ENCODE measurements at places on chromosomes 5 and 9.

DNA sequence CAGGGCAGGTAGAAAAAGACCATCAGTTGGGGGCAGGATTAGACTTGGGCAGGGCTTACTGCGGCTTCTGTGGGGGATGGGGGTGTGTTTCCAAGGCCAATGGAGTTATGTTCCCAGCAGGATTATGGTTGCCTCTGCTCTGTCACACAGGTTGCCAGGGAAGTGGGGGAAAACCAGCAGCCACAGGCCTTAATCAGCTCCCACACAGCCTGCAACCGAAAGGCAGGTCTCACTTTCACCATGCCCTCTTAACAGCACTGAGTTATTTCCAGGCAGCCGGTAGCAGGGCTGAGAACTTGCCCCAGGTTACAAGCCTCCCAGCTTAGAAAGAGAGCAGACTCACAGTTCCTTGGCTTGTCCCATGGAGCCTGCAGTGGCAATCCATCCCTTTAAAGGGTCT is 205.5 kb downstream of the FGF10 start:
- DNase-seq = no peak

- no peak for DNase-seq
These were observed 124.2 kb upstream of the FSTL4 start for GRCh38 chr5:133736512-133736911.

GRCh38 chr5:25688156-25688555 is 1043.4 kb upstream of the CDH10 start:
- no peak for DNase-seq

DNA sequence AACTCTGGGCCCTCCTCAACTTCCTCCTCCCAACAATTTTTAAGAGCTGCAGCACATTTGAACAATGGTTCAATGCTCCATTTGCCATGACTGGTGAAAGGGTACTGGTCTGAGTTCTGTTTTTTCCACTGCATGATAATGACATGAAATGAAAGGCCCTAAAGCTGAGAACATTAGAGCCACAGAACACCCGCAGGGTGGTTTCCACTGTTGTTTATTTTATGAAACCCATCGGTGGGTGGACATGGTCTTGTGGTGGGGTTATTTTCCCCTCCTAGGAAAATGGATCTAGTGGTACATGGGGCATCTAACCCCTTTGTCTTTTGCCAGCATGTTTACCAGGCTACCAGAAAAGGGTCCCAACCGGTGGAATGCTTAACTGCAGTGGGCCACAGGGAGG is 71.8 kb downstream of the SMARCA2 start:
- DNase-seq = no peak

- no peak for DNase-seq
These were observed 7.1 kb upstream of the AGPAT2 start for GRCh38 chr9:136694163-136694871.

- no peak for DNase-seq
These were observed 59.3 kb downstream of the SNX30 start for GRCh38 chr9:112809906-112810305.

GRCh38 chr5:33321026-33321425 is 119.7 kb upstream of the TARS1 start:
- no peak for DNase-seq

DNA sequence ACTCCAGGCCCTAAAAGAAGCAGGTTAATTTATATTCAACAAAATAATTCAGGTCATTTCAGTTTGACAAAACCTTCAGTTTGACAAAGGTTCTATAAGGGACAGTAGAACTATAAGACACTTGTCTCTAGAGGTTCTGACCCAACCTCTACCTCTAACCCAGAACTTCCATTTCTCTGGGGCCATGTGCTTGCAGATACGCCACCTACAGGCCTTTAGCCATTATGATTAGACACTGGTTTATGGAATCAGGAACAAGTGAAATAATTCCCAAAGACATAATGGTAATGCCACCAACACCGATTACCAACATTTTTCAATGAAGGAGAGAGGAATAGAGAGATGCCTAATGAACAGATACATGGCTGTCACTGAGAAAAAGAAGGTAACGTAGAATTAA is 733.9 kb downstream of the PRELID2 start:
- DNase-seq = no peak

- no peak for DNase-seq
These were observed 29.2 kb downstream of the MAT2B start for GRCh38 chr5:163534492-163535094.

- DNase-seq = no peak
These were observed 57.4 kb upstream of the SIMC1 start for GRCh38 chr5:176180781-176181180.

GRCh38 chr5:165410476-165410875 is 1905.1 kb downstream of the MAT2B start:
- no peak for DNase-seq

GRCh38 chr9:76526026-76526425 is 67.0 kb downstream of the GCNT1 start:
- DNase-seq = no peak

DNA sequence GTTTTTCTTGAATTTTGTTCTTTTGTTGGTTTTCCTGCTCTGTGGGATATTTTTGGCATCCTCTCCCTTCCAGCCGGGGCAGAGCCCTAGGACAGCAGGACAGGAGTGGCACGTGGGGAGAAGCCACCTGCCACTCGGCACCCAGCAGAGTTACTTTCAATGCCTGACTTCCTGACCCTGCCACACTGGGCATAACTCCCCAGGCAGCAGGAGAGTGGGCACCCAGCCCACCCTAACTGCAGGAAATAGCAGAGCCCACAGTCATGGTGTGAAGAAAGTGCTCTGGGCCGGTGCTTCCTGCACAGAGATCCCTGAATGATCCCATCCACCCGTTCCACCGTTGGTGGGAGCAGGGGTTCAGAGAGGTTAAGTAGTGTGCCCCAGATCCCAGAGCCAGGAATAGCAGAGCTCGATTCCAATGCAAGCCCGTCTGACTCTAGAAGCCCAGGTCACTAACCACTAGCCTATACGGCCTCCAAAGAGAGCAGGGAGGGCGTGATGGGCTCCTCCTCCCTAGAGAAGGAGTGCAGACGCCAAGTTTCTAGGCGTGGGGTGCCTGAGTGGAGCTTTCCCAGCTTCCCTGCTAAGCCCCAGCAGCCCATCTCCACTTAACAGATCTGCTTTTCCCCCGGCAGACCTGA is 8.1 kb upstream of the NUP214 start:
- no peak for DNase-seq

GRCh38 chr5:97797994-97798451 is 615.0 kb upstream of the RIOK2 start:
- no peak for DNase-seq

DNA sequence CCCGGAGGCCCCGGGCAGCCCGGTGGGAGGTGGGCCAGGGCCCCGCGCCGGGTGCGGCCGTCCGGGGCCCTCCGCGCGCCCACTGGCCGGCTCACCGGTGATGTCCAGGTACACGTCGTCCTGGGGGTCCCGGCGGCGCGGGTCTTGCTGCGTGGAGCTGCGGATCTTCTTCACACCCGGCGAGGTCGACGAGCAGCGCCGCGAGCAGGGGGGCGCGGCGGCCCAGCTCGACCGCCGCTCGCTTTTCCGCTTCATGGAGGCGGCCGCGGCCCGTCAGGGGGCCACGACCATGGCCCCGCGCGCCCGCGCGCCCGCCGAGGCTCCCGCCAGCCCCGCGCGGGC is 548 bp downstream of the CDC14B start:
- no peak for DNase-seq

DNA sequence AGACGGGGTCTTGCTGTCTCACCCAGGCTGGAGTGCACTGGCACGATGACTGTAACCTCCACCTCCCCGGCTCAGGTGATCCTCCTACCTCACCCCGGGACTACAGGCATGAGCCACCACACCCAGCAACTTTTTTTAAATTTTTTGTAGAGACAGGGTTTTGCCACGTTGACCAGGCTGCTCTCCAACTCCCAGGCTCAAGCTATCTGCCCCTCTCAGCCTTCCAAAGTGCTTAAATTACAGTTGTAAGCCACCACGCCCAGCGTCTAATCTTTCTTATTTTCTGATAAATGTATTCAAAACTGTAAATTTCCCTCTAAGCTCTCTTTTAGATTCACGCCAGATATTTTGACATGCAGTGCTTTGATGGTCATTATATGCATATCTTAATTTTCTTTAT is 10.3 kb downstream of the FRRS1L start:
- DNase-seq = no peak

DNA sequence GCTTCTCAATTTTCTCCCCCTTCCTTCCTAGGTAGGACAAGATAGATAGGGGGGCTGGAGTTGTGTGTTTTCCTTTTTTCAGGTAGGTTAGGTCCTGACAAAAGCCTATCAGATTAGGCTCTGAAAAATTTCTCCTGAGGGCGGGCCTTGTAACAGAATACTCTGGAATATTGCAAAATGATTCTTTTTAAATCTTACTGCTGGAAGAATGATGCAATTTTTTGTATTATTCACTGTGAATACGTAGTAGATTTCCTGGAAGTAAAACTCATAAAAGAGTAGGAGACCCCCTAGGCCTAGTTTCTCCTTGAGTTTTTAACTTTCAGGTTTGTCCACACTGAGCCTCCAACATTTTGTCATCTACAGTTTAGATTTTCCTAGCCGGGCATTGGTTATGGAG is 1701.8 kb downstream of the EFNA5 start:
- no peak for DNase-seq

DNA sequence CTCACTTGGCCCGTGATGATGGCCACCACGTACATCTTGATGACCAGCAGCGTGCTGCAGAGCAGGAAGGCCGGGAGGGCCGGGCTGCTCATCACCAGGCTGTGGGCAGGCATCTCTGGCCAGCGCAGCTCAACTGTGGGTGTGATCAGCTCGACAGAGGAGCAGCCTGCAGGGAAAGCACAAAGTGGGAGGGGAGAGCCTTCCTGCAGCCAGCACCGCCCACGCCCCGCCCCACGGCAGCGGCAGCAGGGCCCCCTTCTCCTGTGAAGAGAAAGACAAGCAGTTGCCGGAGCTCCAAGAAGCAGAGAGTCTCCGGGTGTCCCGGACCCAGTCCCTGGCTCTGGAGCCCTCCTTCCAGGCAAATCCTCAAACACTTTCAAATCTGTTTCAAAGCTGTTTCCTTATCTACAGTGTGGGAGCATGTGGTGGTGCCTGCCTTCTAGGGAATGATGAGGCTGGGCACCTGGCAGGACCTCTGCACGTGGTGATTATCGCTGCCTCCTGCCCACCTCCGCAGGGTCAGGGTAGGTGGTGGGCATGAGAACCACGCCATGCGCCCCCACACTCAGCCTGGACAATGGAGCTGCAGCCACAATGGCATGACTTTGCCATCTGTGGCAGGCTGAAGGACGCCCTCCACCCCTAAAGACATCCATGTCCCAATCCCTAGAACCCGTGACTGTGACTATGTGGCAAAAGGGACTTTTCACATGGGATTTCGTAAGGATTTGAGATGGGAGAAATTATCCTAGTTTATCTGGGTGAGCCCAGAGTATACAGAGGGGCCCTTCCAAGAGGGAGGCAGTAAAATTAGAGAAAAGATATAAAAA is at the start of gene PTGES:
Gene PTGES (minus strand): TSS at position 143 of the 830 bp plus-strand sequence. CDS start 30 bp downstream, at position 113.
- DNase-seq = no peak

DNA sequence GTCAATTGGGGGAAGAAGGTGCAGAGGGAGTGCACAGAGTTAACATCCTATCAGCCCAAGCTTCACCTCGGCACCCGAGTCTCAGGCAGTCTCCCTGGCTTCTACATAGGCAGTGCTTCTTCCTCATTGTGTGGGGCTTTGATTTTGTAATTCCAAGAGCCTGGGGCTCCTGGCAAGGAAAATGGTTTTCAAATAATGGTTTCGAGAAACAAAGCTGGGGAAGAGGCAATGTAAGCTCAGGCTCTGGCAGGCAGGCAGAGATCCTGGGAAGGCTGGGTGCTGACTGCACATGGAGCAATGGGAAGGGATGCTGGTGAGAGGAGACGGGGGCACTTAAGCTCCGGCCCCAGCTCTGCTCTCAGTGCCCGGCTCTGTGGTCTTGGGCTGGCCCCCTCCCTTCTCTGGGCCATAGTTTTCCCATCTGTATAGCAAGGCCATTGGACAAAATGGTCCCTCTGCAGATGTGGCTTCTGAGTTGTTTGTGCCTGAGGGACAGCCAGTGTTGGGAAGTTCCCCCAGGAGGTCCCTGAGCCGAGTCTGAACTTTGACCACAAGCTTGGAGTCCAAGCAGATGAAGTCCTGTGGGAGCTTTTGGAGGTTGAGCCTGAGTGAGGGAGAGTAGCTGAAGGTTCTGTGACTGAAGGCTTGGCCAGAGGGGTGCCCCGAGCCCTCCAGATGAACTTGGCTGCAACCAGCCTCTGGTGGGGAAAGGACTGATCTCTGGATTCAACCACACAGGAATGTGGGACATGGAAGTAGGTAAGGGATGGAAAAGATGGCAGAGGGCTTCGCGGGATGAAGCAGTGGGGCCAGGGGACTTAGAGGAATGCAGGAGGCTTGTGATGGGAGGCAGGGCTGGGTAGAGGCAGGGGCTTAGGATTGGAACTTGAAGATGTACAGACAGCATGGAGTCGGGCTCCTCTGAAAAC is 28.5 kb upstream of the IL17B start:
- DNase-seq = no peak

GRCh38 chr9:90642570-90643539 is at the start of gene DIRAS2:
TSS of gene DIRAS2 (minus strand) at chr9:90642824. CDS start at chr9:90613827, 28,997 bp downstream.
- DNase-seq = no peak

- DNase-seq = no peak
These were observed 37.2 kb upstream of the PAPPA start for GRCh38 chr9:116116393-116116792.

DNA sequence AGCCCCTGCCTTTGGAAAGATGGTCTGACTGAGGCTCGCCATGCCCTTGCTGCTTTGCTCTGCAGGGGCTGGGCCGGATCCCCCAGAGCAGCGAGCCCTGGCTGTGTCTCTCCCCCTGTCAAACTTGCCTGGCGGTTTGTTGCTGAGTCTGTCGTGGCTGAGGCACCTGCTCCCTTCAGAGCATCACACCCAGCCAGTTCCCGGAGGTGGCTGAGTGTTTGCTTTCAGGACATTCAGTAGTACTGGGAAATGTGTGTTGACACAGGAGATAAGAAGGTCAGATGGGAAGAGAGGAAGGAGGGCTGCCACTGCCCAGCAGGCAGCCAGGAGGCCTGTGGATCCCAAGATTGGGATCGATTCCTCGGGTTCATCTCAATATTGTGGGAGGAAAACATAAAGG is 62.9 kb downstream of the GADD45G start:
- DNase-seq = no peak

- no peak for DNase-seq
These were observed 3.5 kb downstream of the TMEM38B start for GRCh38 chr9:105697871-105698270.

DNA sequence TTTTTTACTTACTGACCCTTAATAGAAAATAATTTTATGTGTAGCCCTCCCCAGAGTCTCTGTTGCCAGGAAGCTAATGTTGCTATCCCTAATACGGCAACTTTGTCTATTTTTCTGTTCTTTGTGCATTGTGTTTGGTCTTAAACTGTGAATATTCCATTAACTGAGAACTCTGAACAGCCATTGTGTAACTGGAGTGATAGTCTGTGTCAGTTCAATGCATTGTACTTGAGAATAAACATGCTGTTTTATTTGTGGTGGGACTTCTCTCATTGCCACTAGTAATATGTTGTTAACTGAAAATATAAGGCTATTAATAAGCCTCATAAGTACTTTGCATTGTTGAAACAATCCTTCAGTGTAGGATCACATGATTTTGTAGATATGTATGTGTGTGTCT is 278.3 kb upstream of the DMRT1 start:
- DNase-seq = no peak

GRCh38 chr9:93209576-93210323 is 25.8 kb downstream of the WNK2 start:
- DNase-seq = no peak
